Stimulated activated CD8-positive, alpha-beta memory T cell treated with anti-CD3 and anti-CD28 coated beads, Interleukin-2, amount 100 ng/mL, for 1 hour (primary cell): ENCODE measurements at places on chromosomes 3 and 15.

GRCh38 chr3:111732252-111732879 is 126.7 kb upstream of the PHLDB2 start:
- no peak for DNase-seq

DNA sequence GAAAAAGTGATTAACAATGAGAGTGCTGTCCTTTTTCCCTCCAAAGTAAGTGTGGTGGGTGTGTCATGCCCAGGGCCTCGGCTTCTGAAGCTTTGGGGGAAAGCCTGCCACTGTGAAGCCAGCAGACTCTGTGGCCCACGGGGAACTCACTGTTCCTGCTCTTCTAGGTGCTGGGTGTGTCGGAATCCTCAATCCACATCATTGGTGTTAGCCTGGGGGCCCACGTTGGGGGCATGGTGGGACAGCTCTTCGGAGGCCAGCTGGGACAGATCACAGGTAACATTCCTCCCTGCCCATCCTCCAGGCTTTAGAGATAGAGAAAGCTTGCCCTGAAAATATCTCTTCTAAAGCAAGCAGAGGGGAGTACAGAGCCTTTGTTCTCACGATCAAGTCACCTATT is 11.6 kb downstream of the PLA1A start:
- no peak for DNase-seq

GRCh38 chr3:125213364-125213755 is 812 bp upstream of the SLC12A8 start:
- no peak for DNase-seq

DNA sequence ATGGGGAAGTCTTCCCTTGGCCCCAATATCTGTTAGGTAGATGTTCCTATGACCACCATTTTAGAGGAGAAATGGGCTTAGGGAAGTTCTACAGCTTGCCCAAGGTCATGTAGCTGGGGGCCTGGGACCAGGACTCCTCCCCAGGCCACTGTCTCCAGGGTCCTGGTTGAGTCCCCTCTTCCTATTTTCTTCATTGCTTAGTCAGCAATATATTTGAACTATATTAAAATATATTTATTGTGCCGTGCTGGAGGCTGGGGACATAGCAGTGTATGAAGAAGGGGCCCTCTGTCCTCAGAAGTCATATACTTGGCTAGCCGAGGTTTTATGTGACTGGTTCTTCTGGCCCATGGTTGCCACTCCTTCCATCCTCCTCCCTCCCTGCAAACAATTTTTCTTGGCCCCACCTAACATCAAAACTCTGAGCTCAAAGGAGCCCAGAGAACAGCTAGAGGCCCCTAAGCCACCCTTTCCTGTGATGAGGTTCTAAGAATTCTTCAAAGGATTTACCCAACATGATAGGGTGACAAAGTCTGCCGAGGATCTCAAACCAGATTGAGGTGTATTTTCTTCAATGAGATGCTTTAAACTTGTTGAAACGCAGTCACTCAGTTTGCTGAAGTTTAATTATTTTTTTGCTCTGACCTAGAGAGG is 121.2 kb upstream of the RASGRP1 start:
- DNase-seq = no peak

GRCh38 chr3:20023623-20024405 is 11.8 kb upstream of the PP2D1 start:
- DNase-seq = no peak

DNA sequence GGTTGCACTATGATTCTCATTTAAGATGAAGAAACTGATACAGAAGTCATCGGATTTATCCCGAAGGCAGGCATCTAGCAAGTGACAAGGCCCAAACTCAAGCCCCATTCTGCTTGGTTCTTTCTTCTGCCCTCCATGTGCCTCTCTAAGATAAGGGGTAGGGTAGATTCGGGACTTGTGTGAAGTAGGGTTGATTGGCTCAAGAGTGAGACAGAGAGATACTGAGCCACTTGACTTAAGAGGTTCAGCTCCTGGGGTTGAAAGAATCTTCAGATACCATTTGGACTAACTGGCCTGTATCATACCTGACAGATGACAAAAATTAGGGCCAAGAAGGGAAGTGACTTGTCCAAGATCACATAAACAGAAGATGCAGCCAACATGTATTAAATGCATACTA is 891 bp downstream of the RFT1 start:
- DNase-seq = no peak

DNA sequence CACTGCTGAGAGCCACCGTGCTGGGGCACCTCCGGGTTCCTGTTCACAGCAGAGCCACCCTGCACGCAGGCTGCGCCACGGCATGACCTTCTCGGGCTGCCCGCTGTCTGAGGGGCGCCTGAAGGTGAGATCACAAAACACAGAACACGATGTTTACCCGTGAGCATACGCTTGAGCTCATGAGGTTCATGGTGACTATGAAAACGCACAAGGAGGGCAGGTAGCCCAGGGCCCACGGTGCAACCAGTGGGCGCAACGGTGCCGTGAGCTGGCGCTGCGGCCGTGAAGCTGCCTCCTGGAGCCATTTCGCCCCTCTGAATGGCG is 36.1 kb downstream of the KLHL25 start:
- no peak for DNase-seq

DNA sequence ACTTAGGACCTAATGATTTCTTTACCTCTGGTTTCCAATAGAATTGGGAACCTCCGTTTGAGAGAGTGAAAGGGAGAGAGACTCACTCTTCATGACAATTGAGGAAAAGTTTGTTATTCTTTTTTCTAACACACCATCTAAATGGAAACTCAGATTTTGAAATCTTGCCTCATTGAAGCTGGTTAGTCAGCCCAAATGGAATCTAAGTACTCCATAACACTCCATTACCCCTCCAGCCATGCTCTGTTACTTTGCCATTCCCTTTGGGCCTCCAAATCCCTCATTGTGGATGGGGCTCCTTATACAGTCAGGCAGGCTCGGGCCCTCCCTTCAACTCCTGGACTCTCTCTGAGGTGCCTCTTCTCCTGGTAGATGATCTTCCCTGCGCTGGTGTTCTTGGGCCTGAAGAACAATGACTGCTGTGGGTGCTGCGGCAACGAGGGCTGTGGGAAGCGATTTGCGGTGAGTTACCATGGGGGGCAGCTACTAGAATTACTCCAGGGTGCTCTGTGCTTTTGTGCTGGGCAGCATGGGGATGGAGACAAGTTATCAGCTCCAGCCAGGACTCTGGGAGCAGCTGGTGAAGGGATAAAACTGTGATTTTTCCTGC is 1.1 kb downstream of the TM4SF4 start:
- DNase-seq = no peak

DNA sequence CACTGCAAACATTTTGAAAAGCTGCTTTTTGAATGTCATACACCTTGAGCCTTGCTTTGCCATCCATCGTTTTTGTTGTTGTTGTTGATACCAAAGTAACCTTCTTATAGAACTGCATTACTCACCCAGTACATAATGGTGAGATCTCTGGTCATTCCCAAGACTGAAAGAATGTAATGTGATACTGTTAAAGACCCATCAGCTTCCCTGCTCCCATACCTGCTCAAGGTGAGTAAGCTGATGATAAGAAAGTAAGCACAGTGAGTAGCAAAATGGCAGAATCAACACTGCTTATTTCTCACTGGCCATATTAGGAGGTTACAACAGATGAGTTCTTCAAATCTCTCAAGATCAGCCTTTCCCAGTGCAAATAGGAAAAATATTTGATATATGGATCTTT is 89.8 kb downstream of the CADPS start:
- no peak for DNase-seq

DNA sequence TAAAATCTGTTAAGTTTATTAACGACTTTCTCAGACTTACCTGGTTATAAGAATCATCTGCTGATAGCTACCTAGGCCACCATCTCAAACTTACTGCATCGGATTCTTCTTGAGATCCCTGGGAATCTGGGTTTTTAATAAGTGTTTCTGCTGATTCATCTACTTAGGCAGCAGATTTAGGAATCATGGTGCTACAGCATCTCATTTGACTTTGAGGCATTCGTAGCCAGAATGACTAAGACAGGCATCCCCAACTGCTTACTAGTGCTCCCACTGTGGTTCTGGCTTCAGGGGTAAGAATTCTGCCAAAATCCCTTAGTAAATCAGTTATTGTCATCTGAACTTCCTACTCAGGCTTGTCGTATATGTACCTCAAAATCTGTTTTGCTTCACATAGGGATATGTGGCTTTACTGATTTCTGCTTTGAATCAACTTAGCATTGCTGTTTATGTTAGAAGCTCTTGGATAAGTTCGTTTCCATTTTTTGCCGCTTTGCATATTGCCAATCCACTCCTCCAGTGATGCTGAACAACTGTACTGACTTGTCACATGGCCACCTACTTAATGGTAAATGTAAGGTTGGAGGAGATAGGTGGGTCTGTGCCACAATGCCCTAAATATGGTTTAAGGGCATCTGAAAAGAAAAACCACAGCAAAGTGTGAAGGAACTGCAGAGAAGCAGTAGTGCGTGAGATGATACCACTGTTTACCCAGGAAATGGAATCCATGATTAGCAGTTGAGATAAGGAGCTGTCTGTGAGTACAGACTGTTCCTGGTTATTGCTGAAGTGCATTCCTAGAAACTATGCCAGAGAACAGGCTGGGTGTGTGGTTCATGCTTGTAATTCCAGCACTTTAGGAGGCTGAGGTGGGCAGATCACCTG is 60.3 kb downstream of the MAP6D1 start:
- DNase-seq = no peak

DNA sequence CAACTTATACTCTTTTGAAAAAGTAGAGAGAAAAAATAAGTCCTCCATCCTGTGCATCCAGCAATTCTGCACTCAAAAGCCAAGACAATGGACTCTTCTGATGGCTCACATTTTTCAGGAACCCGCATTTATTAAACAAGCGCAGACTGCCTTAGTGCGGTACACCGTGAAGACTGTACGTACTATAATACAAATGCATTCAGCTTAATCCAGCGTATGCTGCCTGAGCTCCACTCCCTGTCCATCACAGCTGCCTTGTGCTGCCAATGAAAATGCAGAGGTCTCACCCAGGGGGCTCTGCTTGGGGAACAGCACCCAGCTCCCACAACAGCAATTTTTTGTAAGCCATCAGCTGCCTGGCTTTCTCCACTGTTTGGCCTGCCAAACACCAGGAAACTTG is 350.9 kb downstream of the ULK4 start:
- no peak for DNase-seq

- DNase-seq = no peak
These were observed 70.9 kb downstream of the SCN5A start for GRCh38 chr3:38578551-38578950.

DNA sequence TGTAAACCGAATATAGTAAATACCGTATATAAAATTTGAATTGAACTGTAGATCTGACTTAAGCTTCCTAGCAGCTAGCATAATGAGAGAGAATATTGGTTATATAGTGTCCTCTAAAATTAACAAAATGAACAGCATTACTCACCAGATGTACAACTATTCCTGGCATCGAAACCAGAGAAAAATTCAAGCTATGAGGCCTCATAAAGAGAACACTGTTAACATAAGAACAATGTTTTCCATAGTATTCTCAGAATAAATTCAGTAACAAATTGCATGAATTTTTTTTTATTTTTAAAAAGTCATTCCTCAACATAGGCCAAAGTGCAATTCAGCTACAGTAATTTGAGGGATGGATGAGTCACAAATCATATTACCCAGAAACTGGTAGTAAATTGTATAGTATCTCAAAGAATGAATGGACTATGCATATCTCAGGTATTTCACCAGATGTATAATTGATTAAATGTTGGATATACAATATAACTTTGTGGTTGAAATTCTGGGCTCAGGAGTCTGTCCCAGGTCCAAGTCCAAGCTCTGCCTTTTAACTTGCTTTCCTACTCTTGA is 5.0 kb downstream of the TMEM207 start:
- no peak for DNase-seq

DNA sequence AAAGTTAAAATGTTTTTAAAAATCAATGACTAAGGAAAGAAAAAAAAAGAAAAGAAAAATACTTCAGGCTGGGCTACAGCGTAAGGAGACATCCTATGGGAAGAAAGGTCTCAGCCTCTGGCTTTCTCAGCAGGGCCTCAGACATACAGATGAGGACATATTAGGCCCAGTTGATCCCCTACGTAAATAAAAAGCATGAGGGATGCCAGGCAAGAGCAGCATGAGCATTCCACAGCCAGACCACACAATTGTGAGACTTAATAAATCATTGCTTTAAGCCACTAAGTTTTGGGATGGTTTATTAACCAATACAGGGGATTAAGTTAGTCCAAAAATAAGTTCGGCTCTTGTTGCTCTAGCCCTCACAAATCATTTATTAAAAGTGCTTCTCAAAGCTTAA is 394.1 kb upstream of the NECTIN3 start:
- no peak for DNase-seq

DNA sequence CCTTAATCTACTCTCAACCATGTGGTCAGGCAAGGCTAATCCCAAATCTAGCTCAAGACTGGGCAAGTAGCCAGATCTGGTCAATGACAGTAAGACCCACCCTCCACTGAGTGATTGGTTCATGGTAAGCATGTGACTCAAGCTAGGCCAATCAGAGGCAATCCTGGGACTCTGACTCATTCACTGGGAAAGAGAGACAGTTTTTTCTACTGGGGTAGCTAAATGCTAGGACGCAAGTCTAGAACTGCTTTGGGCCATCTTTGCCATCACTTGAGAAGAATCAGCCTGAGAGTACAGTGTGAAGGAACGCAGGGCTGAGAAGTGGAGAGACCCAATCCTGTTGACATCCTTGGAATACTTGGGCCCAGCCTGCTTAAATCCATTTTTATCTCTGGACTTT is 9.4 kb upstream of the RAD18 start:
- no peak for DNase-seq

GRCh38 chr3:49673121-49673714 is 933 bp upstream of the APEH start:
- DNase-seq = no peak

GRCh38 chr3:137926991-137927390 is 83.0 kb upstream of the CLDN18 start:
- DNase-seq = no peak
